Ammon's horn (tissue), 1 donor: ENCODE measurements at places on chromosomes 1 and 21.

GRCh38 chr1:3242408-3243260, 173.6 kb downstream of the PRDM16 start:
- DNase-seq = no peak

DNA sequence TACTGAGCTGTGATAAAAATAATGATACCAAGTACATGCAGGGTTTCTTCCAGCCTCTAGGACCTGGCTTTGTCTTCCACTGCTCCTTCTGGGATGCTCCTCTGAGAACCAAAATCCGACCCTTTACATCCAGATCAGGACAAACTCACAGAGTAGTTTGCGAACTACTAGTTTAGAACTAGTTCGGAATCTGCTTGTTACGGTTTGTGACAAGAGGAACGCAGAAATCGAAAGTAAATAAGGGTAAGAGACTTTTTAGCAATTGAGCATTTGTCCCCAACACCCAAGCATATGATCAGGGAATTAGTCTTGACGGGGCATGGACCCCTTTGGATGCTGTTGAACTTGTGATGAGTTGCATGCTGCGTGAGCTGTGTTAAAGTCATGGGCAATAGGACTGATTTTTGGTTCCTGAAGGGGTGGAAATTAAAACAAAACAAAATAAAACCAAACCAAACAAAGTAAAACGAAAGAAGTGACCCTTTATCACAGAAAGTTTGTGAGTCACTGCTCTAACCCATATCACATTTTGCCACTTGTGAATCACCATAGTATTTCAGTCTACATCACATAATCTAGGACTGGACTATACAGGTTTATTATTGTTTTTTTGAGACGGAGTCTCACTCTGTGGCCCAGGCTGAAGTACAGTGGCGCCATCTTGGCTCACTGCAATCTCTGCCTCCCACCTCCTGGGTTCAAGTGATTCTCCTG, 35.7 kb upstream of the ERRFI1 start:
- no peak for DNase-seq

- no peak for DNase-seq
Observed at GRCh38 chr1:3907031-3907534, 7.0 kb upstream of the C1orf174 start.

GRCh38 chr1:232149287-232150201, 480.4 kb downstream of the SIPA1L2 start:
- DNase-seq = no peak

- peak; percentile 49 for DNase-seq
Observed at GRCh38 chr1:211305044-211305443, 21.6 kb upstream of the TRAF5 start.

DNA sequence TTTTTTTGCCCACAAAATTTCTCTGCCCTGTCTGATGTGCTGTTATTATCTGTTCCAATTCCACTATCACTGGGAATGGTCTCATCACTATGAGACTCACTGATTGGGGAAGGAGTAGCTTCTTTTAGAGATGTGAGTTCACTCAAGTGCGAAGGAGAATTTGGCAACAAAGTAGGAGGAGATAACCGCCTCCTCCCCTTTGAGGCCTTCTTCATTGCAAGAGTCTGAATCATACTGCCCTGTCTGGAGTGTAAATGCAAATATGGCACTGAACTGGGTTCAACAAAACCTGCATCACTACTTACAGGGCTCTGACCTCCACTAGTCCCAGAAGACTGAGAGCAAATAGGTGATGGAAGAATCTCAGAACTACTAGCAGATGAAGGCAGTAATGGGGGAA, 83.4 kb downstream of the ASH1L start:
- DNase-seq = no peak

GRCh38 chr1:71232166-71232763, 151.4 kb upstream of the ZRANB2 start:
- DNase-seq = no peak

DNA sequence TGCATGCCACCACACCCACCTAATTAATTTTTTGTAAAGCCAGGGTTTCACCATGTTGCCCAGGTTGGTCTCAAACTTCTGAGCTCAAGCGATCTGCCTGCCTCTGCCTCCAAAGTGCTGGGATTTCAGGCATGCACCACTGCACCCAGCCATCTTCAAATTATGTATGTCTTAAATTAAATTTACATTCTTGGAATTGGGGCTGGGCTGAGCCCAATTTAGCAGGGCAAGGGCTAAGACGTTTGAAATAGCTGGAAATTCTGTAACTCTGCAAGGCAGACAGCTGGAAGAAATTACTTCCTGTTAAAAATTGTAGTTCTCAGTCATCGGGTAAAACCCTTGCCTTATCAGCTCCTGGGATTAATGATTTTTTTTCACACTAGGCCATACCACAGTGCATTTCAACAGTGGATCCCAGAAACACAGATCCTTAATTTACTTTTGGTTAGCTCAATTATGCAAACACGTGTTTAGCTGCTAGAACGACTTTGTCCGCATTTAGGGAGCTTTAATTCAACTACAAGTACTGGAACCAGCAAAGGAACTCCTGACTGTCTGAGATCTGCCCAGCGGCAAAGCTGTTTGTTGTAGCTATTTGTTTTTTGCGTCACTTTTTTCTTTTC, 83.3 kb downstream of the OLFML3 start:
- no peak for DNase-seq
